ENCODE measurements at places on chromosomes 2 and 18.

DNA sequence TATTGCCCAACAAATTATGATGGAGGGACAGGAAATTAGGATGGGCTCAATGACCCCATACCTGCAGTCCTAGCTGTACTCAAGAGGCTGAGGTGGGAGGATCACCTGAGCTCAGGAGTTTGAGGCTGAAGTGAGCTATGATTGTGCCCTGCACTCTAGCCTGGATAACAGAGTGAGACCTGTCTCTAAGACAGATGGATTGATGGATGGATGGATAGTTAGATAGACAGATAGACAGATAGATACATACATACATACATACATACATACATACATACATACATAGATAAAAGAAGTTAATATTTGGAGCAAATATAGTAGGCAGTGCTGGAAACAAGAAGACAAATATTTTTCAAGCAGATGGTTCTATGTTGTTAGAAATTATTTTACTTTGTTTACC is 78.1 kb upstream of the PROKR1 start:
- no peak for DNase-seq

DNA sequence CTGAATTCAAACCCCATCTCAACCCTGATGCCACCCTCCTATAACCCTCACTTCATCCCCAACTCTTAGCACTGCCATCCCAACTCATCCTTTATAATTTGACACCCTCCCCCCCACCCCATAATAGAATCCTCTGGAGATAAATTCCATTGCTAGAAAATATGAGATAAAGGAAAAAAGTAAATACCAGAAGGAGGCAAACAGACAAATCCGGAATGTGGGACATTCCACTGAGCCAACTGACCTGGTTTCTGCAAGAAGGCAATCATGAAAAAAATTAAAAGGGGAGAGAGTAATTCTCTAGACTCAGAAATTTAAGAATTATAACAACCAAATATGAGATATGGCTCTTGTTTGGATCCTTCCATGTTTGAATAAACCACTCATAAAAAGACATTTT is 132.4 kb downstream of the CYP26B1 start:
- DNase-seq: no peak

- no peak for DNase-seq
Observed at GRCh38 chr2:40668425-40668824, 216.5 kb upstream of the SLC8A1 start.

DNA sequence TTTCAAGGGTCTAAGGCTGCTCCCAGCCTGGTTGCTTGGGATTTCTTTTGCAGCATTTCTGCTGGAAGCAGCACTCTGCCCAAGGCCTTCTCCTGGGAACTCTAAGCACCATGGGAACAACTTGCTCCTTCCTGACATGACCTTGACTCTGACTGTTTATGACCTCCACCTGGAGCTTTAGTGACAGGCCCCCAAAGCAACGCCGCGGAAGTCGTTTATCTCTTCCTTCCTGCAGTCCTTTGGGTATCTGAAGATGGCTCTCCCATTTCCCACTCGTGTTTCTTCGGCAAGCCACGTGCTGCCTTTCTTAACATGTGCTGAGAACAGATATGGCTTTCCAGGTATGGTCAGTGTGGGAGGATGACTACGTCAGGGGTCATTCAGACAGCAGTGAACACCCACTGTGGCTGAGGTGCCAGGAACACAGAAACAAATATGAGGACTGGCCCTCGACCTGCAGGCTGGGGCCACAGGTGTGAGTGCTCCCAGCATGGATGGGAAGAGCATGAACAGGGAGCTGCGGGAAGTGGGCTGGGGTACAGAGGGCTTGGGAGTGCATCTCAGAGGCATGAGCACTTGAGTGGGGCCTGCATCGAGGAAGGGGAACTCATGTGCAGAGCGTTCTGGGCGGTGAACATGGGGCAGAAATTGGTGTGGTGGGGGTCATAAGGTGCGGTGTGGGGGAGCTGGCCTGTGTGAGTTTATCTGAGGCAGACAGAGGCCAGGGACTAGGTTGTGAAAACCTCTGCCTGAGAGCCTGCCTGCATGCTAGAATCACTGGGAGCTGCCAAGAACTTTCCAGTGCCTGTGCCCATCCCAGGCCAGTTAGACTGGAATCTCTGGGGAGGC is 140.5 kb downstream of the TSN start:
- no peak for DNase-seq

DNA sequence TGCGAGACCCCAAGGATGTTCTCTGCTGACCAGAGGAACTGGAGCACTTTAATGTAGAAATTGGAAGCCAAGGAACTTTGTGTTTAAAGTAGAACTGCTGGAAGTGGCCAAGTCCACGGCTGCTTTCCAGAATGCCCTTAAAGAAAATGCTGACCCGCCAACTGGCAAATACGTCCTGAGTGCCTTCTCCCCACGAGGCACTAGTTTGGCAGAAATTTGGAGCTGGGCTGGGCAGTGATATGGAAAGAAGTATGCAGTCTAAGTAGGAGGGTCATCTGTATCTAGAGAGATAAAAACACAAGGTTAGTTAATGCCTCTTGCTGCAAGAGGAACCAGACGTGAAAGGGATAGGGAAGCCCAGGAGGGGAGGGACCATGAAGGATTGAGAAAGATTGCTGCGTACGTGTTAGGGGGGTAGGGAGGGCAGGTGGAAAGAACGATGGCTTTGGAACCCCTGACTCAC is 59.3 kb upstream of the RFX8 start:
- DNase-seq: no peak

DNA sequence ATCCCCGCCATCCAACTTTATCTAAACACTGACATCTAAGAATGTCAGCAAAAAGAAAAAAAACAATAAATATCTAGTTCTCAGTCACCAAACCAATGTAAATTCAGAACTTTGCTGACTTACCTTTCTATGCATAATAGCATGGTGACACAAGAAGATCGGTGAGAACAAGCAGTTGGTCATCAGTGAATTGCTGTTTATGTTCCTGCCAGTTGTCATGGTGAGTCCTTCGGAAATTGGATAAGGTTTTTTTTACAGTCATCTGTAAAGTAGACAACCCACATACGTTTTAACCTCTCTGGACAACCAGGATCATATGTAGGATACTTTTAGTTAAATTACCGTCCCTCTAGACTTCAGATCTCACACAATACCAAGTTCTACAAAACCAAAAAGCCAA is 6.2 kb upstream of the GPR75 start:
- no peak for DNase-seq

All from activated CD8-positive, alpha-beta memory T cell treated with anti-CD3 and anti-CD28 coated beads for 1 hour (primary cell).